BE2C (cell line): ENCODE measurements at places on chromosomes 6 and 20.

GRCh38 chr20:6122873-6123648, at the start of gene FERMT1:
Gene FERMT1, minus strand, starts transcription at chr20:6123030. Its CDS starts 3,476 bp downstream, at chr20:6119554.
- DNase-seq = peak; percentile 37

DNA sequence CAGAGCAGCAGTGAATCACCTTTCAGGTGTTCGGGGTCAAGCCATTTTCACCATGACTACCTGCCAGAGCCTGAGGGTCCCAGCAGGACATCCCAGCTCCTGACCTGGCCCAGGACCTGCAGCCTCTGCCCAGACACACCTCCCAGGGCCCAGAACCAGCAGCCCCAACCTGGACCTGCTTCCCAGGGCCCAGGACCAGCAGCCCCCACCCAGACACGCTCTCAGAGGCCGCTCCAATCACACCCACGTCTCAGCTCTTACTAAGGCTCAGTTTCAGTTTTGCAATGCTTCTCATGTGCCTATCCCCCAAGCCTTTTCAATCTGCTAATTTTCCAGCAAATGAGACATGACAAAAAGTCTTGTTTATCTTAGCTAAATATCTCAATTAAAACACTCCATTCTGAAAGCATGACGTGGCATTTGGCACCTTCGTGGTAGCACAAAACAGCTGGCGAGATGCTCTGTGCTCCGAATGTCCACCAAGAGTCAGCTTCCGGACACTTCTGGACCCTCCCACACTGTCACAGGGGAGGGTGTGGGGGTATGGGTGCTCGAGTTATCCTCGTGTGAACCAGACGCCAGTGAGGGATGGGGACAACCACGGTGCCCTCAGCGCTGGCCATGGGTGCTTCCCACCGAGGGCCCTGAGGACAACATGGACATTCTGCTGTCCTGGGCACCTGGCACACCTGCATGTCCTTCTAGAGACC, 253.2 kb downstream of the DLL1 start:
- no peak for DNase-seq

GRCh38 chr6:91137286-91137685, 550.4 kb upstream of the MAP3K7 start:
- DNase-seq = no peak

- DNase-seq = no peak
Measured at GRCh38 chr6:100880149-100880852, 828 bp downstream of the ASCC3 start.

DNA sequence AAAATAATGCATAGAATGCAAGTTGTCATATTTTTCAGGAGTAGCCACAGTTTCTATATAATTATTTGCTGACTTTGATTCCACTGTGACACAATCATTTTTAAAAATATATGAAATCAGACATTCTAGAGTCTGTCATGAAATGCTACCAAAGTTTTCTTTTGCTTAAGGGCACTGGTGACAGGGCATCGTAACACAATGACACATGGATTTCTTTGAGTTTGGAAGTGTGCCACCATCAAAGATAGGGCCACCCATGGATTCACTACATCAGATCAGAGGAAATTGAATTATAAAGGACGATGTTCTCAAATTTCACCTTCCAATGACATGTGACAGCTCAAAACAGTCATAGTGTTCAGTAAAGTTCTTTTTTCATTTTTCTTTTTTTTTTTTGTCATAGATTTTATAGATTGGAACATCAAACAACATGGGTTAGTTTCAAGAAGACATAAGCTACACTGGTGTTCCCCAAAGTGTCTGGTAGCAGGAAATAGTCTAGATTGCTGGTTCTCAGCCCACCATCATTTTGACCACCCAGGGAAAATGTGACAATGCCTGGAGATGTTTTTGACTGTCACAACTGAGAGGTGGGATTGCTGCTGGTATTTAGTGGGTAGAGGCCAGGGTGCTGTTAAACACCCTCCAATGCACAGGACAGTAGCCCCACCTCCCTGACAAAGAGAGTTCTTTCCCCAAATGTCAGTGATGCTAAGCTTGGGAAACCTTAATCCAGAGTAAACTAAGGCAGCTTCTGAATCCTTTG, 123.8 kb upstream of the DOK5 start:
- DNase-seq = no peak

DNA sequence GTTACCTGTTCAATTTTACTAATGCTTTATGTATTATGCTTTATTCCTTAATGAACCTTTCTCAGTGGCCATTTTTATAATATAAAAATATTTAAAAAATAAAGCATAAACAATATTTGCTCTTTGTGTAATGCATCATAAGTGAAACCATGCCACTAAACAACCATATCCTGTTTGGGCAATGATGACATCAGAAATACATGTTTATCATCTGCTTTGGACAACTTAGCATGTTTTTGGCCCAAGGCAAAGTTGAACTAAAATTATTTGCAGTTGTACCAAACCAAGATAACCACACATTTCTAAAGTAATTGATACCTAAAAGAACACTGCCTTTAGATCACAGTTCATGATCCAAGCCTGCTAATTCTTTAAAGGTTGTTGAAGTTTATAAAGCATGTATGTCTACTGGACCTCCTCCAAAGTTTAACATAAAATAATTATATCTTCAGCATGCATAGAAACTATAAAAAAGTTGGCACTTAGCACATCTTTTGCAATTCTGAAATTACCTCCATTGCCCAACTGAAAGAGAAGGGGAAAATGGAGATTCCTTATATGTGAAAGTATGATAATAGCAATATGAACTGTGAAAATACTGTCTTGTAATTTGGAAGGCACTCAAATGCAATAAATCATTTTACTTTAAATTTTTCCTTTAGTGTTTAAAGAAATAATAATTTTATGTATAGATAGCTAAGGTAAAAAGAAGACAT, 325.6 kb upstream of the RUNX2 start:
- DNase-seq = no peak

DNA sequence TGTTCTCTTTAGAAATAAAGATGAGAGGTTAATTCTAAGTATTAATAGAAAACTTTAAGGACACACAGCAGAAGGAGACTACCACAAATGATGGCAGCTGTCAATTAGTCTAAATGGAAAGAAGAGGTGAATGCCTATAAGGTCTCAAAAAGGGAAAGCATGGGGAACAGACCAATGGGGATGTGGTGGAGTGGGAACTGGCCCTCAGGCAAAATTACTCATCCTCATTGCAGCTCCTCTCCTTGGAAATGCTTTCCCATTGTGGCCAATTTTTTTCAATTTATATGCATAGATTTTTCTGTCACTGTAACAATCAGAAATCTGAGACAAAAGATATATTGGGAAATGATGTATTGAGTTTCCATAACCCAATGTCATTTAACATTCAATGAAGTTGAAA, 222.9 kb upstream of the DEFB112 start:
- DNase-seq = no peak

GRCh38 chr6:46510651-46511050, 19.4 kb upstream of the RCAN2 start:
- no peak for DNase-seq

- DNase-seq = no peak
Measured at GRCh38 chr6:37847704-37848103, 28.2 kb downstream of the ZFAND3 start.

DNA sequence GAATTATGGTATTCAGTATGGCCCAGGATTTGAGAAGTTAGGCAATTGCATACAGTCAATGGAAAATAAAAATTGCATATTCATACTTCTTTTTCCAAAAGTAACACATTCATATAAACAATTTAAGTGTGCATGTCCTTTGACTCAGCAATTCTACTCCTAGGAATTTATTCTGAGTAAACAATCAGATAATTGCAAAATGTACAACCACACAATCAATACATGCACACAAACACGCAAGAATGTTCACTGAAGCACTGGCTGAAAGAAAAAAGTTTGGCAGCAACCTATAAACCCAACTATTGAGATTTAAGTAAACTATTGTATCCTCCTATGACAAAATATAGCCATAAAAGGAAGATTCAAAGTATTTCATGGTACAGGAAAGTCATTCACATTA, 1.6 kb downstream of the CYP39A1 start:
- no peak for DNase-seq

- DNase-seq = no peak
Measured at GRCh38 chr6:56220078-56220477, 27.3 kb downstream of the COL21A1 start.

GRCh38 chr20:60782959-60783625, 469.0 kb upstream of the CDH4 start:
- no peak for DNase-seq

DNA sequence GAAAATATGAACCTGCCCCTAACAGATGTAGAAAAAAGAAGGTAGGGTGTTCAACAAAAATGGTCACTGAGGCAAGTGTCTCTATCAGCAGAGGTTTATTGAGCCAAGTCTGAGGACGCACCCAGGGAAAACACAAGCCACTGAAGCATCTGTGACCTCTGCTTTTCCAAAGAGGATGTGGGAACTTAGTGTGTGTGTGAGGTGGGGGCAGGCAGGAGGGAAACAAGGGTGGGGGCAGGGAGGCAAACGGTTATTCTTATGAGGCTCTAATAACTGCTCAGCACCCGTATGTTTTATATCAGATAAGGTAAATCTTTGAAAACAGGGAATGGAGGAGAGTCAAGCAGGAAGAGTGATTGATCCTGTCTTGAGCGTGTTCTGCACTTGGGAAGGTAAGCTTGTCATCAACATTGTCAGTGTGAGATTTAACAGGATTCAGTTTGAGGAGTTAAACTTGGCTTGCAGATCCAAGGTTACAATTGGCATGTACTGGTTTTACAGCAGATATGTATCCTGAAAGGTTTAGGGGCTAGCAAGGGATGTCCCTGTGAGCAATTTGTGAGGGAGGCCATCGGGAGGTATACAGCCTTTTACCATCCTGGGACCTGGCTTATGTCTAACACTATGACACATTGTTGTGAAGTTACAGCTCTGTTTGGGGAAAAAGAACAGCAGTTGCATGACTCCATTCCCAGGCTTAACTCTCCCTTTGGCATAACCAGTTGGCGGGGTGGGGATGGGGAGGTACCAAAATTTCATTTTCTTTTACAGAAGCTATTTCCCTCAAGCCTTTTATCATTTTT, 33.7 kb downstream of the NINL start:
- no peak for DNase-seq

GRCh38 chr20:23415959-23416583, 5.2 kb downstream of the NAPB start:
- no peak for DNase-seq

DNA sequence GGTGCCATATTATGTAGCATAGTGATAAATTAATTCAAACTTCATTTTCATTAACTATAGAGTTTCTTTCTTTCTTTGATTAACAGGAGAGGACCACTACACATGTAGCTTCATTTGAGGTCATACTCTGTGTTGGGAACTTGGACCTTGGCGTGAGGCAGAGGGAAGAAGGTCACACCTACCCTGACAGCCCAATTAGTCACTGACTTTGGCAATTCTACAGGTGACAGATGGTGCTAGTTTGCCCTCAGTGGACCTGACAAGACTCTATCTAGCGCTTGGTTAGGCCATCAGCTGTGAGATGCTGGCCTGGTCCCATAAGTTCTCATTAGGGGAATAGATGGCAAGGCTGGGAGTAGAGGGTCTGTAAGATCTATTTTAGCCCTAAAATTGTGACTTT, 14.2 kb downstream of the SLX4IP start:
- DNase-seq = no peak

DNA sequence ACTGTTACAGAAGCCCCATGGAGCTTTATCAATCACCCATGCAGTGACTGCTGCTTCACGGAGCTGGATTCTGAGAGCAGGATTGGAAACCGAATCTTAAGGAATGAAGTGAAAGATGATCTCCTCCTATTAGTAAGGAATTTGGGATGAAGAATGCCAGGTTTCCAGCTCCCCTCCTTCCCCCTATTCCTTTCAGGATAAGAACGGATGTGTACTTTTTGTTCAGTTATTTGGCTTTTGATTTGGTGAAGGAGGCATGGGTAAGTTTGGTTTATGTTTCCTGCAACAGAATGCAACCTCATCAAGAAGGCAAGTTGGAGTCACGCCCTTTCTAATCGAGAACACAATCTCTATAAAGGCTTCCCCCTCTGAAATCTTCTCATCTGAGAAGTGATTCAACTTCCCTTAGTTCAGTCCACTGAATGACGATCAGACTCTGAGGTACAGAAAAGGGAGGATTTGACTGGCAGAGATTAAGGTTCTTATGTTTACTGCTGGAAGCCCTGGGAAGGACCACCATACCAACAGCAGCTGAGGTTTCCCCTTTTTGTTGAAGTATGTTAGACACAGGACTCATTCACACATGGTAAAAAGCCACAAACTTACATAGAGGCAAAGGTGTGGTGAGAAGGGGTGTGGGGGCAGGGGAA, 5.5 kb downstream of the ELMO2 start:
- DNase-seq = no peak

- no peak for DNase-seq
Measured at GRCh38 chr6:25186919-25187318, 92.3 kb upstream of the CARMIL1 start.

GRCh38 chr6:156776470-156776839, 723 bp upstream of the ARID1B start:
- DNase-seq = peak; percentile 28

DNA sequence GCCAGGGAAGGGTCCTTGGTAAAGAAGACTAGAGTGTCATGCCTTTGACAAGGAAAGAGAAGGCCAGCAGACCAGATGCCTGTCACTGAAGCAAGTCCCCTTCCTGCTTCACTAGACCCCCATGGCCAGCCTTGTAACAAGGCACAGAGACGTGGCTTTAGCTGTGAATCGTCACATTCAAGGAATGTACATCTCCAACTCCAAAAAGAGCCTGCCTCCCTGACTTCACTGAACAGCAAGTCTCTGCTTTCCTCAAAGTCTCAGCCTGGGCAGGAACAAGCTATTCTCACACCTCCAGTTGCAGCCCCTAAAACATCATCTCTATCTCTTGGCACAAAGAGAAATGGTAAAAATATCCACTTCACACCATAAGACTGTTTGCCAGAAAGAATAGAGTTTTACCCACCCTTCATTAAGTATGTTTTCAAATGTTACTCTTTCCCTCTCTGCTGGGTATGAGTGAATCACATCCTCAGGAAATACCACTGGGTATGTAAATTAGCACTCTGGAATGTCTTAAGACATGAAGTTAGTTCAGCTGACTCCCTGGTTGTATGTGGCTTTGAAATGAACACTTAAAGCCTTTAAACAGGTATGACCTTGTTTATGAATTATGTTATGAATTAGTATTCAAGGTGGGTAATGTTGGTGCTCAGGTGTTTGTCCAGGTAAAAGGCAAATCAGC, 46.4 kb upstream of the NT5E start:
- no peak for DNase-seq

DNA sequence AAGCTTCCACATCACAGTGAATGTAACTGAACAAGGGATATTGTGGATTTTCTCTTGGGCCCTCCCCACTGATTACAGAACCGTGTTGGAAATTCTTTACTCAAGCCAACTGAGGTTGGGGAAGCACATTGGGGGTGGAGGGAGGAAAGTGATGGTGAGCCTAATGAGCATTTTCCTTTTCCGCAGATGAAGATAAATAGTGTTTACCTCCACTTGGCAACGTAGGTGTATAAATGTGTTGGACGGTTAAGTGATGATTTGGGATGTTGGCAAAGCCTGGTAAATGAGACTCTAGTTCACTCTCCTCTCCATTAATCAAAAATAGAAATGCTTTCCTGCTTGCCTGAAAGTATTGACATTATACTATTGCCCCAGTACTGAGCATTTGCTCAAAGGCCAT, 27.1 kb upstream of the NRN1 start:
- no peak for DNase-seq
